Hematopoietic multipotent progenitor cell treated with erythropoietin and hydrocortisone succinate and interleukin-3 and kit ligand, for 6 days (in vitro differentiated cells): ENCODE measurements at places on chromosomes 16 and 17.

DNA sequence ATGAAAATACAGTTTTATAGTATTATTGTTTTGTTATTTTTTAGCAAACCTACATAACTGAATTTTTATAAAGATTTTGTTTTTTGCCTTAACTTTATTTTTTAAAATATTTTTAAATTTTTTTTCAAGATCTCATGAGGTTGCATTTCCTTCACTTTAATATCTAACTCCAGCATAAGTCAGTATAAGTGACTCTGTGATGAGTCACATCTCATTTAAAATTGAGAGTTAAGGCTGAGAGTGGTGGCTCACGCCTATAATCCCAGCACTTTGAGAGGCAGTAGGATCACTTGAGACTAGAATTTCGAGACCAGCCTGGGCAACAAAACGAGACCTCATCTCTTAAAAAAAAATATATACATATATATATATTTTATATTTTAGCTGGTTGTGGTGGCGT lies 44.0 kb downstream of the NLK start:
- no peak for DNase-seq

GRCh38 chr16:3889059-3889458 lies 8.5 kb upstream of the CREBBP start:
- no peak for DNase-seq

GRCh38 chr16:27706156-27706865 lies 156.4 kb downstream of the KATNIP start:
- DNase-seq: no peak

- DNase-seq: no peak
These were observed 18.6 kb upstream of the HAPSTR1 start for GRCh38 chr16:9072806-9073341.

- no peak for DNase-seq
These were observed 41.3 kb downstream of the GPRC5B start for GRCh38 chr16:19843371-19843770.

DNA sequence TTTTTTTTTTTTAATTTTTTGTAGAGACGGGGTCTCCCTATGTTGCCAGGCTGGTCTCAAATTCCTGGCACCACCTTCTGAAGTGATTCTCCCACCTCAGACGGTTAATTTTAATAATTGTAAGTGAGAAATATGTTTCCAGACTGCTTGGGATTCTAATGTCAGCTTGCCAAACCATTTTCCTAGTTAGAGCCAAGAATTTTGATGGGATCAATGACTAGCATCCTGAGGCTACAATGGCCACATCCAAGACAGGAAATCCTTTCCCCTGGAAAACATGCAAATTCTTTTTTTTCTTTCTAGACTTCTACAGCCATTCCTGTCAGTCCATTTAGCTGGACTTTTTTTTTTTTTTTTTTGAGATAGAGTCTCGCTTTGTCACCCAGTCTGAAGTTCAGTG lies 32.6 kb downstream of the IGF2BP1 start:
- no peak for DNase-seq

DNA sequence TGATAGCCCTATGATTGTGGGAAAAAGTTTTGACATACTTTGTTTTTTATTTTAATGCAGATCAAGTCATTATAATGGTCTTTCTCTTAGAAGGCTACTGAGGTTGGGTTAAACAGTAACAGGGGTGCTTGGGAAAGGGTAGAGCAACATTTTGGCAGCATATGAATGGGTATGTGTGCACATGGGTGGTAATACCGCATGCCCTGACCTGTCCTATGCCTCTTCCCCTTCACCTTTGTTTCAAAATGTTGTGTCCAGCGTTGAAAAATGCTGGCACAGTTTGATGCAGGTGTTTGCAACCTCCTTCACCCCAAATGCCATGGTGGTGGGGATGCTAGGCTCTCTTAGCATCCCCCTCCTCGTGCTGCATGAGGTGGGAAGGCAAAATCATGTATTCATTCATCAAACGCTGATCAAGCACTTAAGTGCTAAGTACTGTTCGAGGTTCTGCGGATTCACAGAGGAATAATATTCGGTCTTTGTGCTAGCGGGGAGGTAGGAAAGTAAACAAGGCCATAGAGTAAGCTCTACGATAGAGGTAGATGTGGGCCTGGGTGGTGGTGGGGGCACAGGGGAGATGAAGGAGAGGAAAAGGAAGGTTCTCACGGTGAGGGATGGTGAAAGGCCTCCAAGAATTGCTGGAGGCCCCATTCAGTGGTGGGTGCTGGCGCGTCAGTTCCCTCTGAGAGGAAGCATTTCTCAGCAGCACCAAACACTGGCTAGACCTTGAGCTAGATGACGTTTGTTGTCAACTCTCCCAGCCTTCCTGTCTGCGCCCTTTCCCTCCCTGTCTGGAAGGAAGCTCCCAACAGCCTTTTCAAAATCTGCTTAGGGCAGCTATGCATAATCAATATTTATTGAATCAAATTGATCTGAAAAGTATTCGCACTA lies 13.3 kb upstream of the MARCHF10 start:
- no peak for DNase-seq

DNA sequence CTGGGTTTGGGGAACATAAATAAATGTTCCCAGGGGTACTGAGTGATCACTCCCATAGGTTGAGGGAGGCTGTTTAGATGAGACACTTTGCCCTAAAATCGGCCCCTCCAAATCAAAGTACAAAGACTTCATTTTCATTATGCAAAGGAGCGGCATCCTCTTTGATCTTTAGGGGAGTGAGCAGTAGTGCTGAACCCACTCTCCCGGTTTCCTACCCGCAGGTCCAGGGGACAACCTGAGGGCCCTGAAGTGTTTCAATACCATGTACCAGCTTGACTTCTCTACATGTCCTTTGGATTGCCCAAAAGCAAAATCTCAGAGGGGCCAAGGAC lies 3.6 kb downstream of the HOXB6 start:
- DNase-seq: no peak

- peak; percentile 36 for DNase-seq
These were observed 159.4 kb upstream of the ZNF267 start for GRCh38 chr16:31713945-31714902.

DNA sequence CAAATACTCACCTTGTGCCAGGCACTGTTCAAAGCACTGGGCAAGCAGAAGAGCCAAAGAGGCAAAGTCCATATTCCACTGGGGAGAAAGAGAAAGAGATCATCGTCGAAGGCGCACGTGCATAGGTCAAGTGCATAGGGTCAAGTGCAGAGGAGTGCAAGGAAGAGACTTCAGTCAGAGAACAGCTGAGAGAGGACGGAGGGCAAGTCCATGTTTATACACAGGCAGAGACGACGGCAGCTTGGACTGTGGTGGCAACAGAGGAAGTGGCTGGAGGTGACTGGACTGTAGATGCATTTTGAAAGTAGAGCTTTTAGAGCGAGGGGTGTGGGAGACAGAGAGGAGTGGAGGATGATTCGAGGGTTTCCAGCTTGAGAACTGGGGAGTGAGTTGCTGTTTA lies 74.7 kb upstream of the SDK2 start:
- DNase-seq: no peak

DNA sequence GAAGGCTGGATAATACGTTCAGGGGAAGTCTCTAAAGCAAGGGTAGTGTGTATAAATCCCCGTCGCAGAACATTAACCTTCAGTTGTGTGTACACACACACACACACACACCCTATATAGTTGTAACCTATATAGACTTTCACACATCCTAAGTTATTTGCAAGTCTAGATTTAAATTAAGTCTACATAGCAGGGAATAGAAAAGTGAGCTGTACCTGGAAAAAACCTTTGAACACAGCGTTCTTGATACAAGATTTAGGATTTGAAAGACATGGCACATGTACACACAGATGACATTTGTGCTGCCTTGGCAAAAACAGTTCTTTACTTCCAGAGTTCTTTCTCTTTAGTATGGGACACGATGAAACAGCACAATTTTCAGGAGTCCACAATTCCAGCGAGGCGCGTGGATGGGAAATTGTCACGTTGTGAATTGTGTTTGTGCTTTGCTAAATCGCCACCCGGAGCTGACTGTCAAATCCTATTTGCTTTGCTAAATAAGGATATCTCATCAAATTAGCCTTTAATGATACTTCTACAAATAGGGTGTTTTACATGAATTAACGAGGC lies 233.9 kb downstream of the MRTFB start:
- DNase-seq: no peak
